AML-193 (cell line): ENCODE measurements at places on chromosomes 5 and 9.

DNA sequence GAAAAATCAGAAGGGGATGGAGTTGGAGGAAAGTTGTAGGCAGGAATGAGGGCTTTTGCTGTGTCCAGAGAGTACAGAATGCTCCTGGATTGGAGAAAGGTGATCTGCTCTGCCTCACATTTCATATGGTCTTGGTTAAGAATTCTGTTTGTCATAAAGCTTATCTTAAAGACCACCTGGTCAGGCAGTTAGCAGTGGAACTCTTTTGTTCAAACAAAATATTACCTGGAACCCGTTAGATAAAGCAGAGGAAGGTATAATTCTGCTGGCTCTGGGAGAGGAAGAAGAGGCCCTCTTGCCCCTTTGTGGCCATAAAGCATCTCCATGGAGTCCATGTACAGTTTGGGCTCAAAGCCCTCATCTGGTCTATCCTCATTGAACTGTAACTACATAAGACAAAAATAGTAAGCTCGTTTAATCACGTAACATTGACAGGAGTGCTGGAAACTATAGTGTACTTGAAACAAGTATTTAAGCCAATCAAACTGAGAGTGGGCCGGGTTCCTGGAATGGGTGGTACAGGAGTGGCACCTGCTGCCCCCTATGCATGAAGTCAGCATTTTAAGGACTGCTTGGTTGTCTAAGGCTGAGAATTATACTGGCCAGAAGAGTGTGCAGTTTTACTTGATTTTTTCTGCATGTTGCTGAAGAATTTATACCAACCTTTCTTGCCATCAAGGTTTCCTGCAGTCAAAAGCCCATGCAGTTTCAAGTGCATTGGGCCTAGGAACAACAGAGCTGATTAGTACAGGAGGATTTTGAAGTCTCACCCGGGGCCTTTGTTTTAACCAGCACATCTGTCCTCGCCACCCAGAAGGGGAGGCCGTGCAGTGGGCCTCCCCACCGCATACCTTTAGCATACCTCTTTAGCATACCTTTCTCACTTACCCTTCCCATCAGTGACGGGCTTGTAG lies 39.9 kb downstream of the STXBP1 start:
- DNase-seq = no peak

DNA sequence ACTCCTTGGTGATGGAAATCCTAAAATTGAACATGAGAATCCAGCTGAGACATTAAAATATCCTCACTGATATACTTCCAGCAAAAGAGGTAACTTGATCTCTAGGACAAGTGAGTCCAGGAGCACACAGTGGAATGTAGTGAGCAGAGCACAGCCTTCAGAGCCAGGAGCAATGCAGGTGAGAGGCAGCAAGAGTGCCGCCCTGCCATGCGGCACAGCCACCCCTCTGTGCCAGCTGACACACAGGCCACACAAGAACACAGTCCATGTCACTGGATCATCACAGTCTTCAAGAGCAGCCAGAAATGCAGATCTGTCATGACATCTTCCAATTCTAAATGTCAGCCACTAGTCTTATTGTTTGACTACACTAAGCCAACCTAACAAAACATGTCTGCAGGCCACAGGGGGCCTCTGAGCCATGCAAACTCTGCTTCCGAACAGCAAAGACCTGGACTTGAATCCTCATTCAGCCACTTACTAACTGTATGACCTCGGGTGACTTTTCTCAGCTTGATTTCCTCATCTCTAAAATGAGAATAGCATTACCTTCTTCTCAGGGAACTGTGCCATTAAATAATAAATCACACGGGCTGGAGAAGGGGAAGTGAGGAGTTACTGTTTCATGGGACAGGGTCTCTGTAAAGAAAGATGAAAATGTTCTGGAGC lies 47.0 kb downstream of the CCDC125 start:
- DNase-seq = no peak

- no peak for DNase-seq
Observed at GRCh38 chr9:125805057-125805456, 57.9 kb downstream of the PBX3 start.

DNA sequence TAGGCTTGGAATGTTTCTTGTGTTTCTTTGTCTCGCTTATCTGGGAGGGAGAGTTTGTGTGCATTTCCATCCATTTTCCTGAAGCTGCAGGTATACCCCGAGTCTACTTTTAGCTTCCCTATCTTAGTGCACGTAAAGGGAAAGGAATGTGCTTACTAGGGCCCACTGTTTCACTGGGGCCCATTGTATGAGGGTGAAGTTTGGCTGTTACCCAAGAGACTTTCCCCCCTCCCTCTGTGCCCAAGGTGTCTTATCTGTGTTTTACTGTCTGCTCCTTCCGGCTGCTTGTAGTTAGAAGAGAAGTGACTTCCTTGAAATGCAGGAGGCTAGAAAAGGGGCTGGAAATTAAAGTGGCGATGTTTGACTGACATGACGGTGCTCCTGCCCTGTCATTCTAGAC lies 12.1 kb upstream of the BTNL3 start:
- no peak for DNase-seq

DNA sequence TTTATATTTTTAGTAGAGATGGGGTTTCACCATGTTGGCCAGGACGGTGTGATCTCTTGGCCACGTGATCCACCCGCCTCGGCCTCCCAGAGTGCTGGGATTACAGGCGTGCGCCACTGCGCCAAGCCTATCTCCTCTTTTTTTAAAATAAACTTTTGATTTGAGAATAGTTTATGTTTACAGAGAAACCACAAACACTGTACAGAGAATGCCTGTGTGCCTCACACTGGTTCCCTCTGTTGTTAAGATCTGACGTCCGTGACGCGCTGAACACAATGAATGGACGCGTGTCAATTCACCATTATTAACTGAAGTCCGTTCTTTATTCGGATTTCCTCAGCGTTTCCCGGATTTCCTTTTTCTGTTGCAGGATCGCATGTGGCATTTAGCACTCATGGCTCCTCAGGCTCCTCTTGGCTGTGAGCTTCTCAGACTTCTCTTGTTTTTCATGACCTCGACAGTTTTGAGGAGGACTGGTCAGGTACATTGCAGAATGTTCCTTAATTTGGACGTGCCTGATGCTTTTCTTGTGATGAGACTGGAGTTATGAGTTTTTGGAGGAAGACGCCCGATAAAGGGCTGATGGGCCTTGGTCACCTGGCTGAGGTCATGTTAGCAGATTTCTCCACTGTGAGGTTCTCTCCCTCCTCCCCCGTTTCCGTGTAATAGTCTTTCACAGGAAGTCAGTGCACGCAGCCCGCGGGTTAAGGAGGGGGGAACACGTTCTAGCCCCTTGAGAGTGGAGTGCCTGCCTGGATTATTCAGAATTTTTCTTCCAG lies 69.6 kb downstream of the ANKRD33B start:
- no peak for DNase-seq

GRCh38 chr5:112546946-112547592 lies 128.0 kb upstream of the EPB41L4A start:
- no peak for DNase-seq

DNA sequence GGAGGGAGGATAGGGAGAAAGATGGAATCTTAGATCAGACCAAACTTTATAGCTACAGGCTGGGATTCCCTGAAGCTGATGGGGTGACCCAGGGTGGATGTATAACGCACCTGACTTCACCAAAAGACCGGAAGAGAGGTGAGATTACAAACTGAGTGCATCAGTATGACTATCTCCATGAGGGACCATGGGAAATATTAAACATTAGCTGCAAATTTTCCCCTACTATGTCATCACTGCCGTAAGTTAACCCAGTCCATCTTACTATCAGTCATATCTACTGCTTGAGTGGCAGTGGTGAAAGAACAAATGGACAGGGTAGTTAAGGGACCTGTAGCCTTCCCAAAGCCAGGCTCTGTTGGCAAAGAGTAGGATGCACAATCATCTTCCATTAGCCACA lies 368.3 kb downstream of the EFNA5 start:
- DNase-seq = no peak

- no peak for DNase-seq
Observed at GRCh38 chr5:77398458-77398857, 93.7 kb downstream of the WDR41 start.

GRCh38 chr9:95197692-95198271 lies 119.7 kb downstream of the FANCC start:
- DNase-seq = no peak

DNA sequence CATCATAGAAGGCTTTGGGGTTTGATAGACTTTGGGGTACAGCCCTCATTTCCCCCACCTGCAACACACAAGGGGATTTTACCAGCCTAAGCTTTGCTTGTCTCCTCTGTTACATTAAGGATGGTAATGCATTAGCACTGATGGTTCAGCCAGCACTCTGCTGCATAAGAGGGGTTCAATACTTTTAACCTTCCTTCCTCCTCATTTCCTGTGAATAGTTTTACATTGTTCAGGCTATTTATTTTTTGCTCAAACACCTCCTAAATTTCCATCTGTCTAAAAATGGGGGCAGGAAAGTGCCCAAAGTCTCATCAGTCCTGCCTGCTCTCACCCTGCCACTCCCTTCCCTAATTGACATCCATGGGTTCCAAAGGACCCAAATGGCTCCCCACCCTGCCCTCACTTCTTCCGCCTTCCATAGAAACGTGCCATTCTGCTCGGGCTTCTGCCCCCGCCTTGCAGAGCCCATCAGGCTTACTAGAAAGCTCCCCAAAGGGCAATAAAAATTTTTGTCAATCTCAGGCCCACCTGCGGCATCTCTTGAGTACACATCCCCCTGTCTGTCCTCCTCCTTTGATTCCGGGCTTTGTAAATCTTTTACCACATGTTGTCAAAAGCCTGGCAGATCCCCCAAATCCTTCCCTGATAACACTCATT lies 239.5 kb upstream of the SLC24A2 start:
- no peak for DNase-seq

DNA sequence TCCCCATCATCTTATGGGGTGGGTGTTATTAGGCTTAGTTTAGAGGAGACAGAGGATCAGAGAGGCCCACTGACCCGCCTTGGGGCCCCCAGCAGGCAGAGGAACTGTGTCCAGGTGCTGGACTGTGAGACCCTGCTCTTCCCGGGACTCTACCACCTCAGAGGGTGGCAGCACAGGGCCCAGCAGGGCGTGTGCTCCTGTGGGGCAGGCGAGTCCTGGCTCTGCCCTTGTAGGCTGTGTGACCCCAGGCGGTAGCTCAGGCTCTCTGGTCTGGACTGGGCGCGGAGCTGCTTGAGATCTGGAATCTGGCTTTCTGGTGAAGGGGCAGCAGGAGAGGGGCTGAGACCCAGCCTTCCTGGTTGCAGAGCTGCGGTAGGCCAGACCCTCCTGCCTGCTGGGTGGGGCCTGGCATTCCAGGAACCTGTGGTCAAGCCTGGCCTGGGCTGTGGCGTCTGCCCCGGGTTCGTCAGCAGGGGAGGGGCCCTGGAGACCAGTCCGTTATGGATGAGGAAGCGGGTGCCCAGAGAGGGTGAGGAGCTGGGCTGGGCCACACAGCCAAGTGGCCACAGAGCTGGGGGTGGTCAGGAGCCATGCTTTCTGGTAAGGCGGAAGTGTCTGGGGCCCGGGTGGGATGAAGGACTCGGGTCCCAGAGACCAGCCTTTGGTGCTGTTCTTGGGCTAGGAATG lies 46.5 kb downstream of the RXRA start:
- no peak for DNase-seq
